ENCODE measurements at places on chromosomes 13 and 19.

DNA sequence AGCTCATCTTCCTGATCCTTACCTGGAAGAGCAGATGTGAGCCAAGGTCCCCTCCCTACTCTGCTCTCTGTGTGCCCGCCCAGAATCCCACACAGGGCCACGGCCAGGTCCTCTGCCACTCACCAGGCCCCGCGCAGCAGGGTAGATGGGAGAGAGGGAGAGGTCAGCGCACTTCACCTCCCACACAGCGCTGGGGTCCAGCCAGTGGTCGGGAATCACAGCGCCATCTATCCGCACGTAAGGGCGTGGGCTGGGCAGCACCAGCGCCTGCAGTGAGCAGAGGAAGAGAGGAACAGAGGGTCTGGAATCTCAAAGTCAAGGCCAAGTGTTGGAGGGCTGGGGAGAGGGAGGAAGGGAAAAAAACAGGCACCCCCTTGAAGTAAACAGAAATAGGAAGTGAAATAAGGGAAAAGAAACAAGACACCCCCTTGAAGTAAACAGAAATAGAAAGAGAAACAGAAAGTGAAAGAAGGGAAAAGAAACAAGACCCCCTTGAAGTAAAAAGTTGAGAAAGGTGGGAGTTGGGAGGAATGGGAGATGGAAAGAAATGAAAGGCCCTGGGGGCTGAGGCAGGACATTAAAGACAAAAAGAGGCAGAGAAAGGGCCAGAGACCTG, 7.0 kb upstream of the PLA2G4C start:
- no peak for DNase-seq

DNA sequence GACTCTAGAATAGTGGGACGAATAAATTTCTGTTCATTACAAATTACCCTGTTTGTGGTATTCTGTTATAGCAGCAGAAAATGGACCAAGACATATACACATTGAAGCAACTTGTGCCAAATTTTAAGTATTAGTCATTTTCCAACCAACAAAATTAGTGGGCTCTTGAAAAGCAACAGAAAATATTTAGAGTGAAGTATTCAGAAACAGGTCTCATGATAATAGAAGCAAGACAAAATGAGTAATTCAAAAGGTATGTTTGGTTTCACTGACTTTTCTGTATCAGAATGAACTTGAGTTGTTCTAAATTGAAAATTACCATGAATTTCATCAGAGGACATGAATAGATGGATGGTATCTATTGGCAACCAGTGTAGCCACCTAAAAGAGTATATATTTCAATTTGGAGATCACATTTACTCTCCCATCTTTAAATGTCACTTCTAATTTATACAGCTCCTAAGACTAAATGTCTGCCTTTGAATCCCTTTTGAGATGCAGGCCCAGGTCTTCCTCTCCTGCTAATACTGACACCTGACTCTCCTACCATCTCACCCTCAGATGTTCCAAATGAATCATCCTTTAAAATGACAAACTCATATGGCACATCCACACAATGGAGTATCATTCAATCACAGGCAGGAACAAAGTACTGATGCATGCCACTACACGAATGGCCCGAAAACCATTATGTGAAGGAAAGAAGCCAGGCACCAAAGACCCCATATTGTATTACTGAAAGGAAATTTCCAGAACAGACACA, 40.7 kb upstream of the DOCK9 start:
- DNase-seq = no peak

- DNase-seq = no peak
These were observed 186.9 kb upstream of the IRS2 start for GRCh38 chr13:109973279-109973678.

GRCh38 chr13:20426766-20427448, 98.8 kb downstream of the CRYL1 start:
- DNase-seq = no peak

GRCh38 chr13:89227356-89227755, 1556.2 kb downstream of the SLITRK5 start:
- DNase-seq = no peak

DNA sequence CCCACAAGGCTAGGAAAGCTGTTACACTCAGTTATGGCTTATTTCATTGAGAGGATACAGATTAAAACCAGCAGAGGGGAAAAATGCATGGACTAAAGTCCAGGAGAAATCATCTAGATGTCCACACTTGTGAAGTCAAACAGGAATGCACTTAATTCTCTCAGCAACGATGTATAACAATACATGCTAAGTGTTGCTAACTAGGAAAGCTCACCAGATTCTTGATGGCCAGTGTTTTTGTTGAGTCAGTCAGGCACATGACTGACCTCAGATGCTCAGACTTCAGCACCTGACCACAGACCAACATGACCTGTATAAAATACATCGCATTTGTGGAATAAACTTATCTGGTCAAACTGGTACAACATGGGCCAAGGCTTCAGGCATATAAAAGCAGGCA, 470.2 kb upstream of the PRR20A start:
- no peak for DNase-seq

DNA sequence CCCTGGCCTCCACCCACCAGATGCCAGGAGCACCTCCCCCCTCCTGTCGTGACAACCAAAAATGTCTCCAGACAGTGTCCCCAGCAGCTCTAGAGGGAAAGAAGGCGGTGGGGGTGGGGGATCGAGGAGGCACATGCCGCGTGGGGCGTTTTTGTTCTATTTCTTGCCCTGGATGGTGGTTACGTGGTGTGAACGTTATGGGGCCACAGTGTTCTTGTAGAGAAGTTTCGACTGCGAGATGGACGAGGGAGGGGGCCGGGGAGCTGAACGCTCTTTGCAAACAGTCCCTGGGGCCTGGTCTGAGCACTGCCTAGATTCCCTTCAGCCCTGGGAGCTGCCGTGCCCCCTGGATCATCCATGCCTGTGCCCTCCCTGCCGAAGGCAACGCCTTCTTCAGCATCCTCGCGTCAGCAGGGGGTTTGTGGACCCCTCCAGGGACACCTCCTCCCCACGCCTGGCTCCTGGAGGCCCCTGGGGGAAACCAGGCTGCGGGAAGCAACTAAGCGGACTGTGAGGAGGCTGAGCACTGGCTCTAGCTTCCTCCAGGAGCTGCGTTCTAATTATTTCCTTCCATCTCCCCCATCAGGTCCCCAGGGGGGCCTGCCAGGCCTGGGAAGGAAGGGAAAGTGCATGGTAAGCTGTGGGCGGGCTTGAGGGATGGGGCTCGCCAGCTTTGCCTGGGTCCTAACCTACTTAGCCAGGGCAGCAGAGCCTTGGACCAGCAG, 131.5 kb downstream of the IER2 start:
- no peak for DNase-seq

- no peak for DNase-seq
These were observed 15.4 kb upstream of the IRGC start for GRCh38 chr19:43700395-43701000.

- DNase-seq = no peak
These were observed 1079.7 kb downstream of the SLITRK1 start for GRCh38 chr13:82802528-82802927.

GRCh38 chr19:44891016-44891882, at the start of gene TOMM40:
TSS of gene TOMM40 (plus strand) at chr19:44891254. CDS start at chr19:44891416, 162 bp downstream.
- peak; percentile 100 for DNase-seq

DNA sequence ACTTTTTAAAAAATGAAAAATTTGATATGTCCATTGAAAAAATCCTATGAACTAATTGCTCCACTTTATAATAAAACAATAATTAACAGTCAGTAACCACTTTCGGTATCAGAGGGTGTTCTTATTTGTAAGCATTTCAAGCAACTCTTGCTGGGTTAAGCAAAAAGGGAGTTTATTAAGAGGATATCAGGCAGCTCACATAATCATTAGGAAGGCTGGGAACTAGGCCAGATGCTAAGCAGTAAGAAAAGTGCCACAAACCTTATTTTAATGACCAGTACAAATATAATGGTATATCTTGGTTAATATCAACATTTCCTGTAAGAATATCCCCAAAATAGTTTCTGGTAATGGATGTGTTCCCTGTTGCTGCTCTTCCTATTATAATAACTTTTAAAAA, 2618.3 kb upstream of the PCDH20 start:
- DNase-seq = no peak

GRCh38 chr19:17996826-17997316, 11.1 kb upstream of the ARRDC2 start:
- DNase-seq = peak; percentile 77

GRCh38 chr13:80921541-80921940, 580.6 kb upstream of the SPRY2 start:
- no peak for DNase-seq

GRCh38 chr19:20167020-20167644, at the start of gene ZNF486:
TSS of gene ZNF486 (plus strand) at chr19:20167214. CDS start at chr19:20167331, 117 bp downstream.
- DNase-seq = peak; percentile 97

- DNase-seq = peak; percentile 33
These were observed 1732.9 kb downstream of the PCDH9 start for GRCh38 chr13:65497265-65497664.

Measured in DMS53 (cell line).